ENCODE measurements at places on chromosomes 6 and 20.
A peak's percentile ranks its signal among the peaks of the same experiment; 100 is the strongest.

GRCh38 chr20:33490934-33491656 lies 1.2 kb downstream of the CBFA2T2 start:
- DNase-seq: no peak

DNA sequence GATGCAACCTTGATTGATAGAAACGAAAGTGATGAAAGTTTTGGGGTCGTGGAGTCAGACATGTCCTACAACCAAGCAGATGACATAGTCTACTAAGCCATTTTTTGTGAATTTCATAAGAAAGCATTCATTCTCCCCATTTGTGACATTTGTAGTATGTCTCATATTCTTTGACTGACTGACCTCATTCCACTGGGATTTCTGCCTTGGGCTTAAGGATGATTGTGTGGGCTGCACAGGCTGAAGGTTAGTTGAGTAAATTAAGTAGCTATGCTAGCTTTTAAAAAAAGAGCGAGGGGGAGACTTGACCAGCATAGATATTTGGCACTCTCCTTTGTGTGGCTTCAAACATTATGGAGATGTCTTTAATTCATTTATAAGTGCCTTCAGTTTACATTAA lies 28.9 kb downstream of the STMND1 start:
- DNase-seq: no peak

DNA sequence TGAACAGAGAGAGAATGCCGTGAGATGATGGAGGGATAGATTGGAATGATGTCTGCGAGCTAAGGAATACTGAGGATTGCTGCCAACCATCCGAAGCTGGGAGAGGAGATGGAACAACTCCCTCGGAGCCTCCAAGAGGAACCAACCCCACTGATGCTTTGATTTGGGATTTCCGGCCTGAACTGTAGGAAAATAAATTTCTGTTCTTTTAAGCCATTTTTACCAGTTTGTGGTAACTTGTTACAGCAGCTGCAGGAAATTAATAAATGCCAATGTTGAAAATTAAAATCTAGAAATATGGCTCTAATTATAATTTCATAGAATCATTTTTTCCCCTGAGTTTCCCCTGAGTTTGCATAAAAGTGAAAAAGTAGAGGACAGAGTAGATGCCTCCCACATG lies 14.1 kb downstream of the LRRN4 start:
- no peak for DNase-seq

GRCh38 chr6:158642097-158642601 lies 2.4 kb downstream of the DYNLT1 start:
- peak; percentile 77 for DNase-seq

GRCh38 chr6:164665328-164665727 lies 644.1 kb downstream of the C6orf118 start:
- no peak for DNase-seq

DNA sequence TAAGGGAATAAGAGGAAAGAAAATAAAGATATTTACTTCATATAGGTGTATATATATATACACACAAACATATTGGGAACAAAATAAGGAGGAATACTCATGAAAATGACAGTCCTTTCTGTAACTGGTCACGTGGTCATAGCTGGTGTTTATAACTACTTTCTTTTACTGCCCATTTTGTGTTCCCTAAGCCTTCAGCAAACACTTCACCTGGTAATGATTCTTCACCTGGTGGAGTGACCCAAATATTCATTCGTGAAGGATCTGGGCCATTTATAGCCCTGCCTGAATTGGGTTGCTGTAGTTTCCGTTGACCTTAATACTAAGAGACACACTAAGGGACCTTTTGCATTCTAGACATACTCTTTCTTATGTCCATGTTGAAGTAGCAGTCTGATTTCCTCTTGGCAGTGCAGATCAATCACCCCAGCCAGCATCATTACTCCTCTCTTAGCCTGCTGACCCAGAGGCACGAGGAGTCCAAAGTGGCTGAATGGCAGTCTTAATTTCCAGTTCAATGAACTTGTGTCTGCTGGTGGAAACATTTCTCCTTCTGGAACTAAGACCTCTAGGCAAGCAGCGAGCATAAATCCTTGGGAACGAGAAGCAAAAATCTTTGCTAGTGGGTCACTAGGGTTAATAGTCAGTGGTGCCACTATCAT lies 39.9 kb upstream of the IYD start:
- no peak for DNase-seq

- DNase-seq: peak; percentile 53
These were observed 556 bp upstream of the MROH8 start for GRCh38 chr20:37179683-37180524.

Data from astrocyte of the hippocampus (primary cell).